Prostate gland (tissue), 2 donors: ENCODE measurements at places on chromosomes 2 and 18. TPM values are rescaled to one million over a fixed set of nuclear protein-coding genes. Genes with fewer than 3 reads are reported as not detected.

NXPH2 gene
- total RNA-seq = not detected

- no peak overlapping the region for H3K27ac ChIP-seq
- no peaks in the 10 kb centered on the region for H3K36me3 ChIP-seq
- no peak overlapping the region for H3K4me3 ChIP-seq
- H3K4me1 ChIP-seq = no peaks in the 10 kb centered on the region
Measured at GRCh38 chr2:207748993-207749392, 20.7 kb downstream of the FZD5 start.

GRCh38 chr2:11175293-11175795 is 20.1 kb downstream of the SLC66A3 start:
- H3K4me3 ChIP-seq = no peak overlapping the region
- H3K27me3 ChIP-seq = no peaks in the 10 kb centered on the region
- no peaks in the 10 kb centered on the region for H3K36me3 ChIP-seq
- H3K27ac ChIP-seq = no peak overlapping the region

- DNase-seq = no peak
- no peak overlapping the region for H3K4me3 ChIP-seq
- no peaks in the 10 kb centered on the region for H3K4me1 ChIP-seq
- peaks cover 6% of the 10 kb centered on the region for H3K36me3 ChIP-seq
- H3K27ac ChIP-seq = no peak overlapping the region
Measured at GRCh38 chr2:99420031-99420430, 69.8 kb downstream of the REV1 start.

DNA sequence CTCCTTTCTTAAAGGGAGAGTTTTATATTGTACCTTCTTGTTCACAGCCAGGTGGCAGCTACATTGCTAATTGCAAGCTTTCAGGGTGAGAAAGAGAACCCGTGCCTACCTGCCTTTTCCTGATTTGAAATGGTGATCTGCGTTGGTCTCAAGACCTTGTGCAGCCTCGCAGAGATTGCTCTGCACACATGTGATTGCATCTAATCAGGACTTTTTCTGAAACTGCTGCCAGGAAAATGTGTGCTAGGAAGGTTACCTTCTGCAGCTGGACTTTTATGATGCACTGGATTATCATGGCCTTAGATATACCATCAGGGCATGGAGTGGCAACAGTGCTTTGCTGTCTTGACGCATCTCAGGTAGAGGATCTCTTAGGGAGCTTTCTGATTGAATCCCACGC is 45.1 kb downstream of the AGAP1 start:
- H3K27ac ChIP-seq = no peak overlapping the region
- H3K4me3 ChIP-seq = no peak overlapping the region
- no peaks in the 10 kb centered on the region for H3K27me3 ChIP-seq
- no peak for DNase-seq
- peaks cover 18% of the 10 kb centered on the region for H3K4me1 ChIP-seq

GRCh38 chr18:75336767-75337166 is 90.7 kb downstream of the SMIM21 start:
- H3K4me1 ChIP-seq = no peaks in the 10 kb centered on the region
- H3K27me3 ChIP-seq = no peaks in the 10 kb centered on the region
- no peak for DNase-seq
- no peak overlapping the region for H3K27ac ChIP-seq
- no peaks in the 10 kb centered on the region for H3K36me3 ChIP-seq

DNA sequence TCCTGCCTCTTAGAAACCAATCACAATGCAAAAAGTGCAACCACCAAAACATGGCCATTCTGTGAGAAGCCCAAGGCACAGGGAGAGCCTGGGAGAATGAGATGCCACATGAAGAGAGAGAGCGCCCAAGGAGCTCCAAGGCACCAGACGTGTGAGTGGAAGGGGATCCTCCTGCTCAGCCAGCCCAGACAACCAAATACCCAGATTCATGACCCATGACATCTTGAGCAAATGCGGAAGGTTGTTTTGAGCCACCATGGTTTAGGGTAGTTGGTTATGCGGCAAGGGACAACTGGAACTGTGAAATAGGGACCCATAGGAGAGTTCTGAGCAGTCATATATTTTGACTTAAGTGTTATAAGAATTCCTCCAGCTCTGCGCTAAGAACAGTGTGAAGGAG is 7.0 kb downstream of the AFF3 start:
- H3K4me1 ChIP-seq = no peaks in the 10 kb centered on the region
- no peak overlapping the region for H3K27ac ChIP-seq
- DNase-seq = no peak
- no peaks in the 10 kb centered on the region for H3K27me3 ChIP-seq
- H3K36me3 ChIP-seq = no peaks in the 10 kb centered on the region
